Retina (tissue), 1 donor: ENCODE measurements at places on chromosomes 2 and 18.

GRCh38 chr2:66530651-66531050, 95.7 kb downstream of the MEIS1 start:
- DNase-seq: no peak

GRCh38 chr2:108454440-108454839, 5.4 kb downstream of the GCC2 start:
- DNase-seq: no peak

DNA sequence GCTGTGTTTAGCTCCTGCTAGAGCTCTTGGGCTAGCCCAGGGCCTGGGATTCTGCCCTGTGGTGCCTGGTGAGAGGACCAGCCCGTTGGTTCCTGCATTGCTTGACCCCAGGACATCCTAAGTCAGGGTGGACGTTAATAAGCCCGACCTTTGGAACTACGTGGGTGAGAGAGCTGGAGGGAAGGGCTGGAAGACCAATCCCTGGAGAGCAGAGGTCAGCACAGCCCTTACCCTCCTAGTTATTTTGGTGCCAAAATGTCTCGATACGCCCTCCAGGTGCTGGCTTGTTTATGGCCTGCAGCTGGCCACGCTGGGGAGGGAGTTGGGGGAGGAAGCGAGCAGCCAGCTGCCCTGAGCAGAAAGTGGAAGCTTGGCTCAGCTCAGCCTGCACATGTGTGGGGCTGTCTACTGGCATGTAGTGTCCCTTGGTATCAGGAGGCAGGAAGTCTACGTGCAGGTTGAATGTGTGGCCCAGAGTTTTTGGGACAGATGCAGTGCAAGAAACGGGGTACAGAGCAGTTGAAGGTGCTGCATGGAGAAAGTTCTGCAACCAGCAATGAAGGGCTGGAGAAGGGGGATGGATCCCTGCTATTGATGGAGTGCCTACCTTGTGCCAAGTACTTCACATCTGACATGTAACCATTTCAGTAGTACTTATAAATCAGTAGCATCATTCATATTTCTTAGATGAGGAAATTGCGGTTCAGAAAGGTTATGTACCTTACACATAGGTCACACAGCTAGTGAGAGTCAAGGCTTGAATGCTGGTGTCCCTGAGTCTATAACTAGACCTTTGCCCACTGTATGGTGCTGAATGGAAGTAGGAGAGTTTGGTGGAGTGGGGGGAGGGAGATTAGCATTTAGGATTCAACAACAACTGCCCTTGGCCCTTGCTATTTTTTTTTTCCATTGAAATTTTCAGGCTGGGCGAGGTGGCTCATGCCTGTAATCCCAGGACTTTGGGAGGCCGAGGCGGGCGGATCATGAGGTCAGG, 5.0 kb upstream of the DGKD start:
- no peak for DNase-seq

DNA sequence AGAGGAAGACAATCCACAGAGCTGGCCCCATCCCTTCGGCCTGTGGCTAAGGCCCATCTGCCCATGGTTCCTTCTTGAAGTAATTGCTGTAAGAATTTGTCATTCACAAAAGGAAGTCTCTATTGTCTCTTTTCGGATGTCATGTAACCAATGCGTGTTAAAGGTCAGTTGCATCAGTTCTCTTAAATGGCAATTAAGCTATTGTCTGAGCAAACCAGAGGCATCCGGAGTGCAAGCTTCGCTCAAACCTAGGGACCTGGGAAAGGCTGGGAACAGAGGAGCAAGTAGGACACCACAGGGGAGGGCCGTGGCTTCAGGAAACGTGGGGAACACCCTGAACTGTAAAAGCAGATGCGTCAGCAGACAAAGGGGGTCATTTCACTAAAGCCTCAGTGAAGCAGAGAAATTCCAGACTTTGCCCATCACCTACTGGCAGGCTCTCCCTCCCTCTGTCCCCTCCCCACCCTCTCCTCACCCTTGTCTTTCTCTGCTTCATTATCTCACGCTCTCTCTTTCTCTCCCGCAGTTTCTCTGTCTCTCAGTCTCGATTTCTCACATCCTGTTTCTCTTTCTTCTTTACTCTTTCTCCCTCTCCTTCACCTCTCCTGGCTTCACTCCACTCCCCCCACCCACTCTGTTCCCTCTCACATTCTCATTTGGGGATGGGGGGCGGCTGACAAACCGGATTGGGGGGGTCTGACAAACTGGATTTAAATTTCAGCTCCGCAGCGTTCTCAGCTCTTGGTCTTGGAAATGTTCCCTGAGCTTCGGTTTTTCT, 204.6 kb upstream of the TNP1 start:
- DNase-seq: peak; percentile 74

DNA sequence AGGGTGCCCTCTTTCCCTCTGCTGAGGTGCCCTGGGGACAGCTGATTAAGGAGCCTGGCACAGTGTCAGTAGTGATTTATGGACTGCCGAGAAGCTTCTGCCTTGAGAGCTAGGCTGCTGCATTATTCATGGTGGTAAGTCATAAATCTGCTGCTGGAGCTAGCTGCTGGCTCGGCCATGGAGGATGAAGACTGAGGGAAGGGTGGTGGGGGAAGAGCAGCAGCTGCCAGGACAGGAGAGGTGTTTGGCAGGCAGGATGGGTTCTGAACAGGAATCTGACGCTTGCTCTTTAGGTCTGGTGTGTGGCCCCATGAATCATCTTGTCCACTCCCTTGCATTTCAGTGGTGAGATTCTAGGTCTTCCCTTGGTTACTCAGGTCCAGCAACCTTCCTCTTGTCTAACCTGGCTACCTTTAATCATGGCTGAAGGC, 296.3 kb downstream of the DYSF start:
- DNase-seq: peak; percentile 45

- DNase-seq: no peak
These were observed 72.7 kb upstream of the MGAT5 start for GRCh38 chr2:134181219-134181618.

- DNase-seq: no peak
These were observed 342.8 kb downstream of the EIPR1 start for GRCh38 chr2:3034856-3035255.

GRCh38 chr2:144630459-144631215, 110.7 kb upstream of the ZEB2 start:
- DNase-seq: no peak

GRCh38 chr2:193024791-193025190, 830.1 kb upstream of the TMEFF2 start:
- no peak for DNase-seq

- DNase-seq: peak; percentile 37
These were observed 10.8 kb upstream of the NAB1 start for GRCh38 chr2:190637903-190638618.

GRCh38 chr2:85933753-85934594, 45.2 kb upstream of the ST3GAL5 start:
- DNase-seq: no peak

GRCh38 chr18:65206551-65207260, 544.1 kb upstream of the CDH7 start:
- DNase-seq: no peak

DNA sequence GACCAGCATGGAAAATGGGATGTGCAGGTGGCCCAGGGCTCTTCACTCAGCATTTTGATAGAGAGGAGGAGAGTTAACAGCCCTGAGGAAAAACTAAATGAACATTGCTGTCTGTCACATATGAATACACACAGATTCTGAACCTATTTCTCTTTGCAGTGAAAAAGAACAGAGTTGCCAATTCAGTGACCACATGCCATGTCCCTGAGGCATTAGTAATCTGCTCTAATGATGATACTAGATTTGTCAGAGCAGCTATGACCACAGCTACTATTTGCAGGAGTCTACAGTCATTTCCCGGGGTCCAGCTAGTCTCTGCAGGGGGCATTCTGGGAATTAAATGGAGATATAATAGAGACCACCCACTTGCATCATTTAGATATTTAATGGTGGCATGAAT, 267.6 kb downstream of the TMX3 start:
- DNase-seq: peak; percentile 33

DNA sequence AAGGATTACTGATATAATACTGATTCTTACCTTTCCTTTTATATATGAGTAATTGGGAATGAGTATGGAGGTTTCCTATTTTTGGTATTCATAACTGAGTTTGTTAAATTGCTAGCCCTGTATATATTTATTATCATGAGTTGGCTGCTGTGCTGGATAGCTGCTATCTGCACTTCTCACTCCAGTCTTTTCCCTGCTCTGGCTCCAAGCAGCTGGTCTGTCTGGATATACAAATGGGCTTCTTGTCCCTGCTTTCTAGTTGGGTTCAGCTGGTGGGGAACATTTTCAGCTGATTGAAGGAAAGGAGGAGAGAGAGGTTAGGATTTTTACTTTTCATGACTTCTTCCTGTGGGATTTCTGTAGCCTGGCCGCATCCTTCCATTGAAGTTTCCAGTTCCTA, 41.2 kb downstream of the AGFG1 start:
- no peak for DNase-seq
